ENCODE measurements at places on chromosomes 12 and 14.
A peak's percentile ranks its signal among the peaks of the same experiment; 100 is the strongest.

GRCh38 chr12:101051901-101052550 is 158.0 kb downstream of the SLC5A8 start:
- peak; percentile 95 for DNase-seq

- no peak for DNase-seq
Observed at GRCh38 chr14:90191585-90191984, 64.8 kb upstream of the PSMC1 start.

DNA sequence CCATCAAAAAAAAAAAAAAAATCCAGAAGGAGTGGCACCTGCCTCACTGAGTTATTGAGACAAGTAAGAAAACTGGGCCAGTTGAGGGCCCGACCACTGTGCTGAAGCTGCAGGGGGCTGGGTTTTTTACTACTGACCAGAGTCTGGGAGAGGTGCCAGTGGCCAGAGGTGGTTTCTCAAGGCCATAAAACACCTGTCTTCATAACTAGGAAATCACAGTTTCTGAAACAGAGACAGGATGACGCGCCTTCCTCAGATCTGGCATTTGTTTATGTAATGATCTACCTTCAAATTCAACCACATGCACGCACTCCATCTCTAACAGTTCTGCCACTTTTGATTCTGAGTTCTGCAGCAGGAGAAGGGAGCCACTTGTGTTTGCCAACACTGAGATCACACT is 12.7 kb downstream of the TSPAN11 start:
- no peak for DNase-seq

- DNase-seq: no peak
Observed at GRCh38 chr14:50744231-50744630, 76.1 kb upstream of the SAV1 start.

DNA sequence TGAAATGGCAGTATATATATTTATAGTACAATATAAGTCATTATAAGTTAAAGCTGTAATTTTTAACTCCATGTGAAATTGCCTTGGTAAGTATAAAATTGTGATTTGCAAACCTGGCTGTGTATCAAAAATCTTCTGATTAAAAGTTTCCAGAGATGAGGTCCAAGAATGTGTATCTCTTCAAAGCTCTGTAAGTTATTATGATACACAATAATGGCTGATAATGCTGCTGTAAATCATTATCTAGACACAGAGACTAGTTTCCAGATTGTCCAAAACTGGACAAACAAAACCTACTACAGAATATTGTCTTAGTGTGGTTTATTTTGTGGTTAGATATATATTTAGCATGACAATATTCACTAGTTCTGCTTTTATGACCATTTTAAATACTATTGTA is 514.8 kb downstream of the SLC6A15 start:
- DNase-seq: no peak

DNA sequence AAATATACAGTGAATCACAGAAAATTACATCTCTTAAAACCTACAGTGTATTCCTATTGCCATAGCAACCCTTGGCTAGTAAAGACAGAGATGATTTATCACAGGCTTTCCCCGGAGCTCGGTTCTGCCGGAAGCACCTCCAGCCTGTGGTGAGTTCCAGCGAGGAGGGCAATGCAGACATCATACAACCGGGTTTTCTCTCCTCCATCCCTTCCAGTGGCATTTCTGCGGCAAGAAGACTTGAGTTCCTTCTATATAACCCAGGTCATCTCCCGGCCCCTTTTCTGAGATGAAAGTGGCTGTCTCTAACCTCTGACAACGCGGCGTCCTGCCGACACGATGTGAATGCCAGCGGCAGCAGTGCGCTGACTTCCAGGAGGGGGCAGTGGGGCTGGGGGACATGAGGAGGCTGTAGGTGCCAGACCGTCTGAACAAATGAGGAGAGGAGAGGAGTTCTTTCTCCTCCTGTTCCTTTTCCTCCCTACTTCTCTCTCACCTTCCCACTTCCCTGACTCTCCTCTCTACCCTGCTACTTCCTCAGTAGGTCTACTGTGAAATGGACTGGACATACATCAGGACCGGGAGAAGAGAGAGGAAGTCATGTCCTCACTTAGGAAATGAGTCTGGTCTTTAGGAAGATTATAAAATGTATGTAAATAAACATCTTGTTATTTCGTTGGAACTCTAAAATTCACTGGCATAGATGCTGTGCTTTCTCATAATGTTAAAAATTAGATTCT is 68.6 kb upstream of the MAX start:
- DNase-seq: peak; percentile 81

- no peak for DNase-seq
Observed at GRCh38 chr12:52062167-52063081, 7.4 kb upstream of the ATG101 start.

- DNase-seq: no peak
Observed at GRCh38 chr12:69354556-69355187, 4.9 kb upstream of the YEATS4 start.

DNA sequence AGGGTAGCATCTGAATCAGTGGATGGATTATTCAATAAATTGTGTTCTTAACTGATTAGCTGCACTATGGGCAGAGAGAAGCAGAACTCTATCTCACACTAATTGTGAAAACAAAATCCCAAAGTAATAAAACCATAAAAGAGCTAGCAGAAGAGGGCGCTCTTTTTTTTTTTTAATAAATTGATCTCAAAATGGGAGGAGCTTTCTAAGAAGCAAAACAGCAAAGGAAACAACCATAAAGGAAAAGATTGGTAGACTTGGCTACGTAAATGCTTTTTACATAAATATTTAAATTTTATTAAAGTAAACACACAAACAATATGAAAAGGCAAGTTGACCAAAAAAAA is 1.5 kb upstream of the TM7SF3 start:
- DNase-seq: peak; percentile 62

- no peak for DNase-seq
Observed at GRCh38 chr12:121983536-121984210, 38.0 kb upstream of the BCL7A start.

- peak; percentile 84 for DNase-seq
Observed at GRCh38 chr12:78864403-78864869, at the start of gene SYT1. Gene SYT1 (plus strand): TSS chr12:78864774.

- DNase-seq: peak; percentile 55
Observed at GRCh38 chr14:90235179-90235976, 21.0 kb upstream of the PSMC1 start.

- no peak for DNase-seq
Observed at GRCh38 chr12:41777064-41777790, 367.4 kb downstream of the GXYLT1 start.

DNA sequence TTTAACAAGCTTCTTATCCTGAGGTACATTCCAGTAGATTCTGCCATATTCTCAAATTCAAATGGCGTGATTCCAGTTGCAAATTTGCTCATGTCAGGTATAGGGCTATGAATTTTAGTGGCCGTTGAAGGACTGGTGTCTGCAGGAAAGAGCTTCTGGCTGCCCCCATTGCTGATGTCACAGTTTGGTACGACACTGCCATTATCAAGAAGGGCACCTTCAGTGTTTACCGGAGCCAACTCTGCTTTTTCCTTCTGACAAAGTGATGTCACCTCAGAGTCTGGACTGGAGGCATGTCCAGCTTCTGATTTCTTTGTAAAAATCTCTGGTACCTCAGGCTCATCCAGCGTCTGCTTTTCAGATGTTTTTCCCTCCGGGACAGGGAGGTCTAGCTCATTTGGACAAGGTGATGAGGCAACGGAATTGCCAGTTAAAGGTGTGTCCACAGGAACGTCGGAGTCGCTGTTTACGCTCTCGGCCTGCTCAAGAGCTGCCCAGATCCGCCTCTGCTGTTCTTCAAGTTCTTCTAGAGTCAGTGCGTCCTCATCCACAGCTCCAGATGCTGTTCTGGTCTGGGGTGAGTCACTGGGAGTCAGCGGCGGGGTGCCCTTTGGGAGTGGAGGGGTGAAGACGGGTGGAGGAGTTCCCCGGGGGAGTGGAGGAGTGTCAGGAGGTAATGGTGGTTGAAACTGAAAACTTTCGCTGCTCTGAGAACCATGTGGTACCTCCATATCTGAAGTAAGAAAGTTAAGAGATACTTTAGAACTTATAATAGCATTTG is 27.0 kb downstream of the ZCCHC8 start:
- peak; percentile 93 for DNase-seq

DNA sequence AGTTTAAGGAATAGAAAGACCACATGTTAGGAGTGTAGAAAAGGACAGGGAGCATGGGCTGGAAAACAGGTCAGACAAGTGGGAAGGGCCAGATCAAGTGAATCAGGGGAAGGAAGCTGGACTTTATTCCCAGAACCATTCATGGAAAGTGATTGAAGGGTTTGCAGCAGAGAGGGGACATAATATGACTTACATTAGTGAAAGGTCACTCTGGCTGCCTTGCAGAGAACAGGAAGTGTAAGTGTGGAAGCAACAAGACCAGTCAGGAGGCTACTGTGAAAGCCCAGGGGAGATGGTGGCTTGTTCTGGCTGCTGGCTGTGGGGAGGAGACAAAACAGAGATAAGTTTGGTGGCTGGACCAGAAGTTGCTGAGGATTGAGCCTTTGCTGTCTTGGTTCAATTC is 69.1 kb downstream of the VCPKMT start:
- DNase-seq: no peak

DNA sequence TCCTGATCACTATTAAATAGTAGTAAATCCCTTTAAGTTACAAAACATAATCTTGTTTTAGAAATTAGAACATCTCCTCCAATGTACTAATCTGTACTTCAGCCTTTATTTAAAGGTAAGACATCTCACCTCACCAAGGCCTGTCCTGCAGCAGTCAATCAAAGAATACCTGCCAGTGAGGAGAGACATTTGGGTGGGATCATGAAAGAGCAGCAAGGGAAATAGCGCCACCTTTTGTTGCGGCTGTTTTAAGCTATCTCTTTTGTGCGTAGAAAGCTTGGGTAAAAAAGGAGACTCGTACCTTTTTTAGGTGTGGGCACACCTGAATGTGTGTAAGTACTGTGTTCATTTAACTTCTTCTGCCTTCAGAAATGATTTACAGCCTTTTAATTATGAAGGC is 117.8 kb upstream of the TMTC1 start:
- peak; percentile 1 for DNase-seq

DNA sequence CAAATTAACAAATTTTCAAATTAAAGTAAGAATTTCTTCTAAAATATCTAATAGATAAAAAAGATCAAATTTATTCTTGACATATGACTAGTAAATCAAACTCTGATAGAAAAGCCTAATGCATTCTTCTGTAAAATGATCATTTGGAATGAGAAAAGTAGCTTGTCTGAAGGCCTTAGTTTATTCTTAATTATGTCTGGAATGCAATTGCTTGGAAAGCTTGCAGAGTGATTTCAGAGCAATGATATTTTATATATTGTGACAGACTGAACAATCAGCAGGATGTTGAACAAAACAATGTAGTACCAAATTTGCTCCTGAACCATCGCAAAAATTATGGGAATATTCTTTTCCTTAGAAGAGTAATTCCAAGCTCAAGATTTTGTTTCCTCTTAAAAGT is 789.6 kb upstream of the NOVA1 start:
- no peak for DNase-seq

DNA sequence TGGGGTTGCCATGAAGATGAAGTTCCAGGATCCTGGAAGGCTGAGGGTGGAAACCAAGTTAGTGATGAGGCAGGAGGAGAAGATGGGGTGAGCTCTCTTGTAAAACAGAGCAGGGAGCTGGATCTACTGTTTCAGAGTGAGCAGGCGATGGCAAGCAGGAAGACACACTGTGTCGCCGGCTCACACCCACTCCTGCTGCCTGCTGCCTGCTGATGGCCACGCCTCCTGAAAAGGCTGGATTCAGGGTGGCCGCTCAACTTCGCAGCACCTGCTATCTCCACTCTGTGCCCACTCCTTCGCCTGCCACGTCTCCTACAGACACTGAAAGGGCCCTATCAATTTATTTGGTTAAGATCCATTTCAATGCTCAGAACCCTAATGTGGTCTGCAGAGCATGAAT is 96.1 kb downstream of the RBM19 start:
- no peak for DNase-seq

DNA sequence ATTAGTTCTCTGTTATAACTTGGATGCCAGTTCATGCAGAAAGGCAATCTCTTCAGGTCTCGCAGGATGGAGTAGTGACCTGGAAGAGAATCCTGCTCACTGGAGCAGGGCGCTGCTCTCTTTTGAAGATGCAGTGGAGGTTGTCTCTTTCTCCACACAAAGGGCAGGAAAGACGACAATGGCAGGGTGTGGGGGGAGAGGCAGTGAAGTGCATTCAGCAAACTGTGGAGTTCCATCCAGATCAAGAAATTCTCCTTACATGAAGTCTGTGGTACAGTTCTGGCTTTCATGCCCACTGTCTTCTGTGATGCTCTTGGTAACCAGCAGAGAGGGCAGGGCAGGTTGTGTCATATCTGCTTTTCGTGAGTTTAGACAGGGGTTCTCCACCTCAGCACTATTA is 6.6 kb upstream of the PPP2R5C start:
- no peak for DNase-seq

GRCh38 chr12:750366-751191 is 1.8 kb upstream of the WNK1 start:
- no peak for DNase-seq

GRCh38 chr14:97426776-97427175 is 629.6 kb downstream of the VRK1 start:
- DNase-seq: no peak

DNA sequence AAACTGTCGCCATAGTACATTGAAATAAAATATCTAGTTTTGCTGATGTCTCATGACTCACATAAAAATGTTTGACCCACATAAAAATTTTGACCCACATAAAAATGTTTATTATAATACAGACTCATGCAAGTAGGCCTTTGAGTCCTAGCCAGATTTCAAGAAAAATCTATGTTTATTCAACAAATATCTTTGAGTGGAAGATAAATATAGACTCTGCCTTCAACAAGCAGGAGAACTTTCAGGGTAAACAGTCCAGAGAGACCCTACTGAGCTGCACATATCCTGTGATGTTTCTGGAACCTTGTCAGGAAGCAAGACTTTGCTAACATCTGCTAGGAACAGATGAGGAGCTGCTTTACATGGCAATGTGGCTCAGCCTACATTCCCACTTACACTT is 283.1 kb downstream of the MDGA2 start:
- no peak for DNase-seq

GRCh38 chr12:130398100-130398848 is 60.6 kb downstream of the PIWIL1 start:
- DNase-seq: no peak

- DNase-seq: no peak
Observed at GRCh38 chr12:48990552-48990951, 8.6 kb downstream of the DDN start.

- peak; percentile 67 for DNase-seq
Observed at GRCh38 chr12:107296681-107297089, 203.3 kb upstream of the CRY1 start.

DNA sequence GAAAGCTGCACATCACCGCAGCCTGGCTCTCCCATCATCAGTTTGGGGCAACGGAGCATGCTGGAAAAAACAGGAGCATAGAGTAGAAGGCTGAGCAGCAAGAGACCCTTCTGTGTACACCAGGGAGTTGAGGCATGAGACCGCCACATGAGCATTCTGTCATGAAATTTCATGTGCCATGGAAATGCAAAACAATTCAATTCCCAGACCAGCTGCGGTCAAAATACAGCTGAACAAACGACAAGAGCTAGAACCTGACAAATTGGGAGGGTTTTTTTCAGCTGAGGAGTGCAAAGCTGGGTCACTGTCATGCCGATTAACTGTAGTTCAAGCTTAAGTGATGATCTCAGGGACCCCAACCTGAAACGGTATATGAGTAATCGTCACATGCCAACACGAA is 37.1 kb downstream of the TMEM30B start:
- DNase-seq: no peak
